Cardiac fibroblast (primary cell): ENCODE measurements at places on chromosomes 7 and 10.

GRCh38 chr10:486666-487322 is 202.7 kb downstream of the DIP2C start:
- no peak for DNase-seq

GRCh38 chr10:50322077-50322476 is 70.8 kb upstream of the ASAH2 start:
- peak; percentile 63 for DNase-seq

DNA sequence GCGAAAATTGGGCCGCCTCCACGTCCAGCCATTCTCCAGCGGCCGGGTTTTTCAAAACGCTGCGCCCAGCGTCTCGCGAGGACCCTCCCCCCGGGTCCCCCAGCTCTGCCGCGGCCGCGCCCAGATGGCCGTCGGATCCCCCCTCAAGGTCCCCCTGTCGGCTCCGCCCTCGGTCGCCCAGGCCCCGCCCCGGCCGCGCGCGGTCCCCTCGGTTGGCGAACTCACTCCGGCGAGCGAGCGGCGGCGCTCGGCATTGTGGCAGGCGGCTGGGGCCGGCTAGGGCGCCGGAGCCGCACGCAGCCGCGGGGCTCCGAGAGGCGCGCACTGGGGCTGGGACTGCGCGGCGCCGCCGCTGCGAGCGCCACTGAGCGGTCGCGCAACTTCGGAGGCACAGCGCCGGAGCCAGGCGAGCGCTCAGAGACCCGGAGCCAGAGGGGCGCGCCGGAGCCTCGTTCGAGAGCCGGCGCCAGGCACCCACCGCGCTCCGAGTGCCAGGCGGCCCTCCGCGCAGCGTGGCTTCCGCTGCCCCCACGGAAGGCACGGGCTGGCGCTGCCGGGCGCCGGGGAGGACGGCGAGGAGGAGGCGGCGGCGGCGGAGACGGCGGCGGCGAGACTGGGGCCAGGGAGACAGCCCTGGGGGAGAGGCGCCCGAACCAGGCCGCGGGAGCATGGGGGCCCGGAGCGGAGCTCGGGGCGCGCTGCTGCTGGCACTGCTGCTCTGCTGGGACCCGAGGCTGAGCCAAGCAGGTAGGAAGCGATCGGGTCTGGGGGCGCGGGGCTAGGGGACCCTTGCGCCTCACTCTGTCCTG is at the start of gene UNC5B:
UNC5B (plus strand) TSS at position 253 of the 809 bp plus-strand sequence; CDS start at position 669, 416 bp downstream.
- peak; percentile 94 for DNase-seq

- DNase-seq: no peak
Observed at GRCh38 chr10:45093945-45094344, 93.2 kb downstream of the ZNF22 start.

DNA sequence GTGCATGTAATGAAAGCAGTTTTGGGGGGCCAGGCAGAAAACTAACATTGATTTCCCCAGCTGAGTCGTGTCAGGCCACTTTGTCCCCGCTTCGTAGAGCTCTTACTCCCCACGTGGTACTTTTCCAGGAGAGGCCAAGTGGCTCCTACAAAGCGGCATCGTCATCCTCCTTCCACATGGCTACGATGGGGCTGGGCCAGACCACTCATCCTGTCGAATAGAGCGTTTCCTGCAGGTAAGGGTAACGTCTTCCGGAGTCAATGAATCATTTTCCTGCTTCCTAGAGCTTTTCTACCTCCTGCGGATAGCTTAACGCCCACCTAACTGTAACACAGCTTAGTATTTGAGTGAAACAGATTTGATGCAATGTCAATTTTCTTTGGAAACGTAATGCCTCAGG is 21.7 kb upstream of the SEC61A2 start:
- DNase-seq: no peak

DNA sequence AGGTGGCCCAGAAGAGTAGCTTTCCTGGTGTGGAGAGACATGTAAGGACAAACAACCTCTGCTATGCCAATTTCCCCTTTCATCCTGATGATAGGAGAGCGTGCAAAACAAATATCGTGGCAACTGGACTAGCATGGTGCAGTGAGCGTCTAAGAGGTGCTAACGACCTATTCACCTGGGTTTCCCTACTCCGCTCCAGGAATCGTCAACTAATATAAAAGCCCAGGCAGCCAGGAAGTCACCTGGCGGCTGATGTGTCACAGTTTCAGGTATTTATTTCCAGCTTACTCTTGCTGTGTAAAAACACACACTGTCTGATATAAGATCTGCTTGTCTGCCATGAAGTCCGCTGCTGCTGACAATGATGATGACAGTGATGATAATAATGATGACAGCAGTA is 56.5 kb upstream of the EFCAB10 start:
- DNase-seq: no peak

DNA sequence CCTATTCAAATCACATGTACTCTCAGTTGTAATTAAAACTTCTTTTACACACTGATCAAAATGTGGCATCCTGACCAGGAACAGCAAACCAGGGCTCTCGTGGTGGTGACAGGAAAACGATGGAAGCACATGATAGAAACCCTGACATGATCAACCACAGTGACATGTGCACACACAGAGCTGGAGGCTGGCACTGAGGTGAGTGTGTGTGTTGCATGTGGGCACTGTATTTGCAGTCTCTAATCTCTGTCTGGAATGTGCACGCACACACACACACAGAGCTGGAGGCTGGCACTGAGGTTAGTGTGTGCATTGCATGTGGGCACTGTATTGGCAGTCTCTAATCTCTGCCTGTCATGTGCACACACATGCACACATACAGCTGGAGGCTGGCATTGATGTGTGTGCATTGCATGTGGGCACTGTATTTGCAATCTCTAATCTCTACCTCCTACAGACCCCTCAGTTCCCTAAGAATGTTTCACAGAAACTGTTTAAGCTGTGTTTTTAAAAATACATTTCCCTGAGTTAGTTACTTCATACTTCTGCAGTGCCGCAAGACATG is 406.9 kb downstream of the SFMBT2 start:
- DNase-seq: no peak

GRCh38 chr10:100561005-100561404 is 25.3 kb downstream of the HIF1AN start:
- no peak for DNase-seq

GRCh38 chr10:7610651-7611389 is 55.9 kb downstream of the ITIH5 start:
- DNase-seq: peak; percentile 73

GRCh38 chr10:88038268-88038667 is 174.8 kb downstream of the PTEN start:
- peak; percentile 90 for DNase-seq

GRCh38 chr10:6197321-6197720 is 5.4 kb upstream of the PFKFB3 start:
- no peak for DNase-seq

- no peak for DNase-seq
Observed at GRCh38 chr10:48744587-48744986, 59.9 kb downstream of the WDFY4 start.

GRCh38 chr10:11642566-11642965 is 31.1 kb upstream of the USP6NL start:
- DNase-seq: no peak

GRCh38 chr10:30531751-30532530 is 97.6 kb downstream of the LYZL2 start:
- DNase-seq: no peak

DNA sequence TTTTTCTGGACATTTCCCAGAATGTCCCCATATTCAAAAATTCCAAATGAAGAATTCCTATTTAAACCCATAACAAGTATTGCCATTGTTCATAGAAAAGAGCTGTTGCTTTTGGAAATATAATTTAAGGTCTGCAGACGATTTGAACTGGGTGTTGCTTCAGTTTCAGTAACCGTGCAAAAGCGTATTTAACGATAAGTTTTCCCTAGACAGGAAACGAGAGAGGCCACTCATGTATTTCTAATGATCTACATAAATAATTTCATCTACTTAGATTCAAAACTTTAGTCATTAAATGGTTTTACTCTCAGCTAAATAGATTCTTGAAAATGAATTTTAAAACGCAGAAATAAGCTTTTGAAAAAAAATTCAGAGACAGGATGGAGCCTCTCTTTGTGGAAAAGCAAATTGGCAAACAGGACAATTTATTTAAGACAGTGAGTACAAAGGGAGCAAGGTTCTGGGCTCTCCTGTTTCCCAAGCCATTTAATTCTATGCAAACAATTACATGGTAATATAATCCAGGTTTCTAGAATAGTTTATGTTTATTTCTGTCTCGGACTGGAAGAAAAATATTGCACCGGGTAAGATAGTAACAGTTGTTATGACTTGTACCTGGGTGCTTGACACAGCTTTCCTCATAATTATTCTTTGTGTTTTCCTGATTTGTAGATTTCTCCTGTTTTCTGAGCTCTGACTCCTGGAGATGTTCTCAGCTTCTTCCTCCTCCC is 263.0 kb downstream of the BAMBI start:
- DNase-seq: no peak

DNA sequence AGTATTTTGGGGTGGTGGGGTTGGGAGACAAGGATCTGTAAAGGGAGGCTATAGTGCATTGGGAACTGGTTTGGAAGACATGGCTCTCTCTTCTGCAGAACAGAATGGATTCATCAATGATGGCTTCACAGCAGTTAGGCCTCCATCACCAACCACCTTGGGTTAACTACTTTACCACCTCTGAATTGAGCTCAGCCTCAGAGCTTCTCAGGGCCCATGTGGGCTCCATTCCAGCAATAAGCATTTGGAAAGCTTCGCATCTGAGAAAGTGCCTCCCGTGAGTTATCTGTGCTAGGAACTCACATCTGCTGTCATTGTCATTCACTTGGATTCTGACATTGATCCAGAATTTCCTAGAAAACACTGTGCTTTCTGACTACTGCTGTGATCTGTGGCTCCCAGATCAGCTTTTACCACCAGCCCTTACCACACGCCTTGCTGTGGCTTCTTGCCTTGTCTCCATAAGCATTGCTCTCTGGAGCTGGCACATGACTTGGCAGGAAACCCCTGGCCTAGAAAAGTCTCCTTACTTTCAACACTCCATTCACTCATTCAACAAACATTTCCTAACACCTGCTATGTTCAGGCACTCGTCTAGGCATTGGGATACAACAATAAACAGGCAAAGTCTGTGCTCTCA is 70.7 kb upstream of the ADO start:
- DNase-seq: no peak

GRCh38 chr10:104061196-104061595 is 24.5 kb downstream of the COL17A1 start:
- no peak for DNase-seq

GRCh38 chr7:30472784-30473775 is 5.5 kb downstream of the NOD1 start:
- DNase-seq: peak; percentile 95

- DNase-seq: peak; percentile 70
Observed at GRCh38 chr7:157490465-157490912, 153.7 kb downstream of the DNAJB6 start.

- DNase-seq: peak; percentile 13
Observed at GRCh38 chr7:35908331-35909216, 107.7 kb downstream of the SEPTIN7 start.

GRCh38 chr7:128891110-128891941 is 19.2 kb downstream of the KCP start:
- no peak for DNase-seq

GRCh38 chr7:155991470-155991869 is 179.2 kb upstream of the SHH start:
- no peak for DNase-seq

GRCh38 chr7:151520419-151521261 is 945 bp upstream of the RHEB start:
- no peak for DNase-seq

DNA sequence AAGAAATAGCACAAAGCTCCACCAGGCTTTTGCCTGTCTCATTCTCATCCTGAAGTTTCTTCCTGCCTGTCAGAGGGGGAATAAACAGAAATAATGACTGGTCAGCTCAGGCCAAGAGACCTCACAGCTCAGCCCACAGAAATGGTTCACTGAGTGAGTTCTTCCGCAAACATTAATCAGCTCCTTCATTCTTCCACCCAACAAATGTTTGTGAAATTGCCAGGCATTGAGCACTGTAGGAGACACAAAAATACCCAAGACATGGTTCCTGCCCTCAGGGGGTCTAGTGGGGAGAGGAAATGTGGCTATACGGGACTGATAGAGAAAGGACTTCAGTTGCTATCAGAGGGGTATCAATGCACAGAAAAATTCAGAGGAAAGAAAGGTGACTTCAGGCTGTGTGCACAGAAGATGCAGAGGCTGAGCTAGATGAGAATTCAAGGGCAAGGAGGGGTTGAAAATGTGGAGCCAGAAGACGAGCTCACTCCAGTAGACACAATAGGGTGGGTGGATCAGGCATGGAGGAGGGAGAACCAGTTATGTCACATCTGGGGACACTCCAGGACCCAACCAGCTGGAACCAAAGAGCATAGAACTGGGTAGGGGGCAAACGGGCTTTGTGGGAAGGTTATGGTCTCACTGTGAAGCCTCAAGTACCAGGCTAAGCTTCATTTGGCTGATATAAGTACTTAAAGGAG is 20.9 kb downstream of the MYOF start:
- peak; percentile 42 for DNase-seq

DNA sequence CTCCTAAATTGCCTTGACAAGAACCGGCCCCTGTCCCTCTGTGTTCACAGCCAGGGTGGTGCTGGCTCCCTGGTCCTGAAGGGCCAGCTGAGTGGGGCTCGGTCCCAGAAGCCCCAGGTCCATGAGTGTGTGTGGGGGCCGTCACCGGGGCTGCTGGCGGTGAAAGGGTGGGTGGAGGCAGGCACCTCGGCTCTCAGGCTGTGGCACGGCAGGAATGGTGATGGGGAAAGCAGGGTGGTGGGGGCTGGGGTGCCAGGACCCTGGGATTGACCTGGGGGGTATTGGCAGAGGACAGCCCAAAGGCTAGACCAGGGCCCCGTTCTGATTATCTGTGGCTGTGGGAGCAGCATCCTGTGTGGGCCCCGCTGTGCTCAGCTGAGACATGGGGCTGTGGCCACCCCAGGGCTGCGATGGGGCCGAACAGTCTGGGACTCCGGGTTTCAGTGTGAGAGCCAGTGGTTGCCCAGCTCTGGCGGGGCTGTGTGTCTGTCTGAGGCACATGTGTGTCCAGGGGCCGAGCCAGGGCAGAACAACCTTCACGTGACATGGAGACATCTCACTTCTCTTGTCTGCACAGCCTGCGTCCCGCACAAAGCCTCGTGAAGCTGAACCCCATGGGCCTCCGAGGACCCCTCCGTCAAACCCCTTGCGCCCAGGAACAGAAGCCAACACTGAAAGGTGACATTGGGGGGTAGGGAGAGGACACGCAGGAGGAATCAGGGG is 144.2 kb downstream of the ELFN1 start:
- DNase-seq: no peak

DNA sequence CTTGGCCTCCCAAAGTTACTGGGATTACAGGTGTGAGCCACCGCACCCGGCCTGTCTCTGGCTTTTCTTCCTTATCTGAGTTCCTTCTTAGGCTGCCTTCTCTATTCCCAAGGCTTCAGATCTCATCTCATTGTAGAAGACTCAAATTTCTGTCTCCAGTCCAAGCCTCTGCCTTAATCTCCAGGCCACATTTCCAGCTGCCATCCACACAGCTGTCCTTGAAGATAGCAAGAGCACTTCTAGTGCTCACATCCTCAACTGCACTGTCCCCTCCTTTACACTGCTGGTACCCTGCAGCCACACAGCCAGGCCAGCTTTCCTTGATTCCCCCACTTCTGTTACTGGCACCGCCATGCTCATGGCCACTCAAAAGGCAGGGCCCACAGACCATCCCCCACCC is 35.6 kb downstream of the POLL start:
- DNase-seq: no peak

- DNase-seq: peak; percentile 65
Observed at GRCh38 chr7:106618480-106618879, 42.5 kb downstream of the CCDC71L start.
